Hematopoietic multipotent progenitor cell treated with erythropoietin and hydrocortisone succinate and interleukin-3 and kit ligand, for 4 days (in vitro differentiated cells): ENCODE measurements at places on chromosomes 13 and 19.

- DNase-seq: no peak
Measured at GRCh38 chr19:5287066-5287465, 53.5 kb downstream of the PTPRS start.

DNA sequence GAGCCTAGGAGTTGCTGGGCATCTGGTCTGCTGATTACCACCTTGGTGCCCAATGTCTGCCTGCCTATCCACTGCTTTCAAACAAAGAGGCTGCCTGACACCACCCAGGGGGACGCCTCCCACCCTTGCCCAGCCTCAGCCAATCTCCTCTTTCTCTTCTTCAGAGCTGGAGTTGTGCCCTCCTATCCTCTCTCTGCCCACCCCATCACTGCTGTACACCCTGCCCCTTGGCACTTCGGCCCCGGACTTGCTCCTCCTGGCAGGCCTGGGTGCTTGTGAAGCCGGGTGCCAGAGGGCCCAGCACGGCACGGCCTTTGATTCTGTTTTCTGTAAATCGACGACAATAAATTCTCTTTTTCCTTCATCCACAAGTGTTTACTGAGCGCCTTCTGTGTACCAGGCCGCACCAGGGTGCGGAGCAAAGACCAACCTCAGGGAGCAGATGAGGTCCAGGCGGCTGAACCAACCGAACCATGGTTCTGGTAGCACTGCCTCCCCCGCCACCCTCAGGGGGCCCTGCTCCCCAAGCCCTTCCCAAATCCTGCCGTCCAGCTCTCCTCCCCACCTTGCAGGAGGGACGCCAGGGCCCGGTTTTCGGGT lies 5.0 kb downstream of the RNF225 start:
- peak; percentile 45 for DNase-seq

- DNase-seq: peak; percentile 67
Measured at GRCh38 chr19:11091703-11092153, 2.5 kb downstream of the LDLR start.

DNA sequence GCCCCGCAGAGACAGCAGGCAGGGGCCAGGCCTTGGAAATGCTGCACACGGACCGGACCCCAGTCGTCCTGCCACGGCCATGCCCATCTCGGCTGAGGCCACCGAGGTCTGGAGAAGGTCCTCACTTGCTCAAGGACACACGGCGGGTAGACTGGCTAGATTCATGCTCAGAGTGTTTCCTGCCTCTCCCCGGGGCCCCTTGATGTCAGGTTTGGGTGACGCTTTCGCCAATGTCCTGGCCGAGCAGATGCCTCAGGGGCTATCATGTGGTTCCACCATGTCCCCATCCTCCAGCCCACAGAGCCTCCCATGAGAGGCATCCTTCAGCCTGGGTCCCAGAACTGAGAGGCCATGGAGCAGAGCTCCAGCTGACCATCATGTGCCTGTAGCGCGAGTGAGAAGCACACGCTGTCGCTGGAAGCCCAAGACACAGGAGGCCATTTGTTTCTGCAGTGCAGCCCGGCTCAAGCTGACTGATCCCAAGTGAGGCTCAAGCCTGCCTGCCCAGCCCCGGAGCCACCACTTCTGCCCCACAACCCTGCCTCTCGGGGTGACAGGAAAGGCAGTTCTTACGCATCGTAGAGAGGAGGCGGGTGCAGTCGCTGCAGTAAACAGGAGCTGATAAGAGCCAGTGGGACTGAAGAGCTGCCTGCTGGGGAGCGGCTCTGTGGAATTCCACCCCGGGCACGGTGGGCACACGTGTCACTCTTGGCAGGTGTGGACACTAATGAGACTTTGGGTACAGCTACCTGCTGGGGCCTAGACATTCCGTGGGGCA lies 53.9 kb upstream of the GAS6 start:
- no peak for DNase-seq

- peak; percentile 88 for DNase-seq
Measured at GRCh38 chr13:50801087-50801931, 42.2 kb downstream of the DLEU7 start.

GRCh38 chr19:23321953-23322549 lies 71.9 kb upstream of the ZNF724 start:
- DNase-seq: peak; percentile 63

DNA sequence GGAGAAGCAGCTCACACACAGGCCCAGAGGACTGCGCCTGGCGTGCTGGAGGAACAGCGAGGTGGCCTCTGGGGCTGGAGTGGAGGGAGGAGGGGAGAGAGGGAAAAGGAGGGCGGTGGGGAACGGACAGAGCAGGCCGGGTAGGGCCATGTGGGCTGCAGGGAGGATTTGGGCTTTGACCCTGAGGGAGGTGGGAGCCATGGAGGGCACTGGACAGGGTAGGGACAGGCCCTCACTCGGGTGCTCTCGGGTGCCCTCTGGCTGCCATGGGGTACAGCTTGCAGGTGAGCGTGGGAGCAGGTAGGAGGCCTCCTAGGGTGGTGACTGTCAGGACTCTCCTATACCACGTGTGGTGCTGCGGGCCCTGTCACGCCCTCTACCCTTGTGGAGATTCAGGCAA lies 22.8 kb downstream of the PLIN4 start:
- DNase-seq: no peak

GRCh38 chr19:46373491-46374359 lies 26.8 kb downstream of the PPP5C start:
- DNase-seq: peak; percentile 84

DNA sequence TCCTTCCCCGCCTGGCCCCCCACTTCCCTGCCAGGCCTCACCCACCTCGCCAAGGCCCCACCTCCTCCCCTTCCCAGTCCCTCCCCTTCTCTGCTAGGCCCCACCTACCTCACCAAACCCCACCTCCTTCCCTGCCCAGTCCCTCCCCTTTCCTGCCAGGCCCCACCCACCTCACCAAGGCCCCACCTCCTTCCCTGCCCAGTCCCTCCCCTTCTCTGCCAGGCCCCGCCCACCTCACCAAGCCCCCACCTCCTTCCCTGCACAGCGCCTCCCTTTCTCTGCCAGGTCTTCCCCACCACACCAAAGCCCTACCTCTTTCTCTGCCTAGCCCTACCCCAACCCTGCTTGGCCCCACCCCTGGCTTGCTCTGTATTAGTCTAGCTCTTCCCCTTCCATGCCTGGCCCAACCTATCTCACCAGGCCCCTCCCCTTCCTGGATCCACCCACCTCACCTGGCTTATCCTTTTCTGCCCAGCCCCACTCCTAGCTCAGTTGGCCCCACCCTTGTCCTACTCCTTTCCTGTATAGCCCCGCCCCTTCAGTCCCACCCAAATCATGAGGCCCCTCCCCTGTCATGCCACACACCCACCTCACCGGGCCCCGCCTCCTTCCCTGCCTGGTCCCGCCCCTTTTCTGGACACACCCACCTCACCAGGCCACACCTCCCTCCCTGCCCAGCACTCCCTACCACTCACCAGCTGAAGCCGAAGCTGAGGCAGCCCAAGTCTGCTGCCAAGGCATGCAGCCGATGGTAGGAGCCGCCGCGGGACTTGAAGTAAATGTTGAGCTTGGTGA lies 16.2 kb downstream of the CERS1 start:
- DNase-seq: peak; percentile 84

- no peak for DNase-seq
Measured at GRCh38 chr19:29442094-29442493, 83.7 kb upstream of the VSTM2B start.

GRCh38 chr13:28423010-28423409 lies 71.9 kb downstream of the FLT1 start:
- DNase-seq: peak; percentile 88

DNA sequence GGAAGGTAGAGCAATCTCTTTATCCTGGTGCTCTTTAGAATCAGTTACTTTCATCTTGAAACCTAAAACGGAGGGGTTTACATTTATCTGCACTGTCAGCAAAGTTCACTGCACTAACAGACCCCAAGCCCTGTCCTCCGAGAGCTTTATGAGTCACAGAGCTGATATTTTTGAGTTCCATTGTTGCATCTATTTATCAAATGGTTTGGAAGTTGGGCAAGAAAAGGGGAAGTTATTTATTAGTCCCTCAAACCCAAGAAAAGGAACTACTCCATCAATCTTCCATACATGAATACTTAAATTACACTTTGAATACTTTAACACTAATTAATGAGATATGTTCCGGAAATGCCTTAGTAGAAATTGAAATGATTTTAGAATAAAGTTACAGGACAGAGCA lies 55.5 kb downstream of the EDNRB start:
- peak; percentile 50 for DNase-seq

DNA sequence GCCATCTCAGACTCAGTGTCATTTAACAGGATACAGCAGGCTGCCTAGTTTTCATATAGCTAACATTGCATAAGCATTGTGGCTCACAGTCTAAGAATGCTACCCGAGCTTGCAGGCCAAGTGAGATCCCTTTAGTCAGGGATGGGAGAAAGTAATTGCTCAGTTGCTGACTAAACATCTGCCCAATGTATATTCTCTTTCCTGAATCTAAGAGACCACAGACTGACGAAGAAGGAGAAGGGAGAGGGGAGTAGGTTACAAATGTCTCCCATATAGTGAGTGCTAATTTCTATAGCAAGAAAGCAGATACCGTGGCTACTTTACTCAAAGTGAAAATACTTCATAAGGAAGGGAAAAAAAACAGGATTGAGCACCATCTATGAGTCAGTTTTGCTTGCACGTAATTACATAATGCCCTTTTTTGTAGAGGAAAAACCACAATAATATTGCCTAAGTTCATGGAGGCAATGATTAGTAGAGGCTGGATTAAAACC lies 453.9 kb downstream of the COG6 start:
- DNase-seq: no peak

GRCh38 chr13:58949646-58950045 lies 1214.1 kb downstream of the DIAPH3 start:
- no peak for DNase-seq

- peak; percentile 49 for DNase-seq
Measured at GRCh38 chr19:48539503-48540096, 12.4 kb upstream of the SULT2B1 start.

- no peak for DNase-seq
Measured at GRCh38 chr13:93409816-93410215, 183.2 kb downstream of the GPC6 start.

DNA sequence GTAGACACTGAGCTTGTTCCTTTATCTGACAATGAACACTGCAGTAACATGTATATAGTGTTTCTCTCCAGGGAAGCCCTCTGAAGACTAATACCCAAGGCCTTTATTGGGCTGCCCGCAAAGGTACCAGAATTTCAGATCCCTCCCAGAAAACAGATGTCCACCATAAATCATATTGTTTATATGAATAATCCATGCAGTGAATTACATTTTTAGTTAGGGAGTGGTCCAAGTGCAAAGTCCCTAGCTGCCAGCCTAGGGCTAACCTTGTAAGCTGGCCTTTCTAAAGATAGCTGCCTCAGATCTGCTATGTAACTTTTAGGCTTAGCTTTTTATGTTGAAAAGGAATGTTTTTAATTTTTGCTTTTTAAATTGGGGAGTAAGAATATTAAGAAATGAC lies 44.7 kb downstream of the TDRD3 start:
- no peak for DNase-seq

- no peak for DNase-seq
Measured at GRCh38 chr13:77528834-77529500, 6.5 kb upstream of the SCEL start.

- DNase-seq: no peak
Measured at GRCh38 chr13:113837560-113838355, 26.1 kb downstream of the GAS6 start.

- no peak for DNase-seq
Measured at GRCh38 chr13:66634384-66634783, 595.8 kb downstream of the PCDH9 start.

DNA sequence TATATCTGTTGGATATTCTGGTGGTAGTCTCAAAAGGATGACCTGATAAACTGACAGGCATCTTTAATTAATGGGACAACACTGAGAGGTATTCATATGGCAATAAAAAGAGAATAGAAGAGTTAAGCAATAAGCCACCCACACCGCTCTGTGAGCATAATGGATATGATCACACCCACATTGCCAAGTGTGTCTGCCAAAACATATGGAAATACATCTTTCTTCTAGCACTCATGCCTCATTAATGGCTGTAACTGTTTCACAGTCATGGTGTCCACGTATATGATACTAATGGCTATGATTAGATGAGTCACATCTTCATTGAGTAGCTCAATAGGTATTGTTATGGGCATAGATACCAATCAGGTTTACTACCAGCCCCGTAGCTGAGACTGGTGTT lies 13.1 kb downstream of the IGFL3 start:
- DNase-seq: no peak

- DNase-seq: no peak
Measured at GRCh38 chr13:52932649-52933048, 84.2 kb upstream of the PCDH8 start.

DNA sequence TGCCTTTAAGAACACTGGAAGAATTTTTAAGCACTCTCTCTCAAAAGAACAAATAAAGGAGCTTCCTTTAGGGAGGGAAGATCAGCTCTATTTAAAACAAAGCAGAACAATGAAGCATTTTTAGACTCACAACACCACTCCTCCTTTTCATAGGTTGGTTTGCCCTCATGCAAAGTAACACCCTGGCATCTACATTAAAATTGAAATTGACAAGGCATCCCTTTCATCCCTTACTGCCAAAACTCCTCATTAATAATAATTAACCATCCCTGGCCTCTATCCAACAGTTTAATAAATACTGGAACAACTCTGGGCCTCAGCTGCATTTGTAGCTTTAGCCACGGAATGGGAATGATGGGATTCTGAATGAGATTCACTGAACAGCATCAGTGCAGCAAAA lies 929.1 kb downstream of the PCDH9 start:
- no peak for DNase-seq

- peak; percentile 89 for DNase-seq
Measured at GRCh38 chr19:17680230-17680722, 7.9 kb downstream of the UNC13A start.

GRCh38 chr19:19679176-19680073 lies 10.8 kb downstream of the ZNF101 start:
- DNase-seq: no peak

DNA sequence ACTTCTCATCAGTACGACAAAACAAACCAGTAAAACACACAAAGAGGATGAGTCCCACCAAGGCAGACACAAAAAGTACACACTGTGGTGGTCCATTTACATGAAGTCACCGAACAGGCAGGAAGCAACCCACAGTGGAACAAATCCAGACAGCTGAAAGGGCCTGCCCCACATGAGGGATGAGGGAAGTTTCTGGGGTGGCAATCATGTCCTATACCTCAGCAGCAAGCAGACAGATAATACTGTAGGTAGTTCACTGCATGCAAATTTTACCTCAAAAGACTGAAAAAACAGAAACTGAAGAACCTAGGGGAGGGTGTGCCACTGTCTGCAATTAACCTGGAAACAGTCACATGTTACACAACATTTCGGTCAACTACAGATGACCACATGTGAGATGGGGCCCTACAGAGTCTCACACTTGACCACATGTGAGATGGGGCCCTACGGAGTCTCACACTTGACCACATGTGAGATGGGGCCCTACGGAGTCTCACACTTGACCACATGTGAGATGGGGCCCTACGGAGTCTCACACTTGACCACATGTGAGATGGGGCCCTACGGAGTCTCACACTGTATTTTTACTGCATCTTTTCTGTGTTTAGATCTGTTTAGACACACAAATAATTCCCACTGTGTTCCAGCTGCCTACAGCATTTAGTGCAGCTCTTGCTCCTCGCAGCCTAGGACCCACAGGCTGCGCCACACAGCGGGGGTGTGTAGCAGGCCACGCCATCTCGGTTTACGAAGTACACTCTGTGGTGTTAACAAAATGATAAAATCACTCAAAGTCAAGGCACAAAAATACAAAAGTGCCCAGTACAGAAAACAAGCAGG lies 22.2 kb downstream of the PCID2 start:
- DNase-seq: no peak
